ENCODE measurements at places on chromosomes 2 and 18.

DNA sequence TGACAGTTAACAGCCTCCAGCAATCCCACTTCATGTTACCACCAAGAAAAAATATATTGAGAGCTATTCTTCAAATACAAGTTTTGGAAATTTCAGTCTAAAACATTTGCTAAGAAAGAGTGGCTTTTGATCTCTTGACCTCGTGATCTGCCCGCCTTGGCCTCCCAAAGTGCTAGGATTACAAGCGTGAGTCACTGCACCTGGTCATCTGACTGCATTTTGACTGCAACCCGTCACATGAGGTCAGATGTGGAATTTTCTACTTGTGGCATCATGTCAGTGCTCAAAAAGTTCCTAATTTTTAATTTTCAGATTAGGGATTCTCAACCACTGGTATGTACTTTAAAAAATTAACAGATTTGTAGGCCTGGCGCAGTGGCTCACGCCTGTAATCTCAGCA is 9.1 kb upstream of the CLK1 start:
- H3K27ac ChIP-seq: no peak overlapping the region
- H3K36me3 ChIP-seq: peaks cover 24% of the 10 kb centered on the region
- no peak overlapping the region for H3K4me3 ChIP-seq
- no peaks in the 10 kb centered on the region for H3K4me1 ChIP-seq
- DNase-seq: no peak

DNA sequence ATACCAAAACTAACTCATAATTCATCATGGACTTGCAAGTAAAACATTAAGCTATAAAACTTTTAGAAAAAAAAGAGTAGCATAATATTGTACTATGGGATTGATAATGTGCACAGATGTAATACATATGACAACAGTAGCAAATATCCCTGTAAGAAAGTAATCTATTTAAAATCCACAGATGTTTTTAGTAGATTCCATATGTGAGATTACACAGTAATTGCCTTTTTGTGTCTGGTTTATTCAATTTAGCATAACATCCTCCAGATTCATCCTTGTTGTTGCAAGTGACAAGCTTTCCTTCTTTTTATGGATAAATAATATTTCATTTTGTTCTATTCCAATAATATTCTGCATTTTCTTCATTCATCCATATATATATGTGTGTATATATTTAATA is 278.2 kb upstream of the LRRTM4 start:
- H3K27me3 ChIP-seq: no peaks in the 10 kb centered on the region
- peak; percentile 9 for DNase-seq
- H3K4me1 ChIP-seq: no peaks in the 10 kb centered on the region

- peaks cover 8% of the 10 kb centered on the region for H3K4me1 ChIP-seq
- no peak for DNase-seq
- no peaks in the 10 kb centered on the region for H3K27me3 ChIP-seq
- no peak overlapping the region for H3K4me3 ChIP-seq
- peak overlapping the region; percentile 42 for H3K27ac ChIP-seq
- peaks cover 5% of the 10 kb centered on the region for H3K36me3 ChIP-seq
These were observed 21.7 kb downstream of the LBH start for GRCh38 chr2:30252723-30253701.

- H3K27me3 ChIP-seq: no peaks in the 10 kb centered on the region
- no peak for DNase-seq
- no peaks in the 10 kb centered on the region for H3K4me1 ChIP-seq
- no peak overlapping the region for H3K27ac ChIP-seq
- H3K36me3 ChIP-seq: peaks cover 18% of the 10 kb centered on the region
These were observed 50.1 kb downstream of the RNF144A start for GRCh38 chr2:6967301-6967700.

DNA sequence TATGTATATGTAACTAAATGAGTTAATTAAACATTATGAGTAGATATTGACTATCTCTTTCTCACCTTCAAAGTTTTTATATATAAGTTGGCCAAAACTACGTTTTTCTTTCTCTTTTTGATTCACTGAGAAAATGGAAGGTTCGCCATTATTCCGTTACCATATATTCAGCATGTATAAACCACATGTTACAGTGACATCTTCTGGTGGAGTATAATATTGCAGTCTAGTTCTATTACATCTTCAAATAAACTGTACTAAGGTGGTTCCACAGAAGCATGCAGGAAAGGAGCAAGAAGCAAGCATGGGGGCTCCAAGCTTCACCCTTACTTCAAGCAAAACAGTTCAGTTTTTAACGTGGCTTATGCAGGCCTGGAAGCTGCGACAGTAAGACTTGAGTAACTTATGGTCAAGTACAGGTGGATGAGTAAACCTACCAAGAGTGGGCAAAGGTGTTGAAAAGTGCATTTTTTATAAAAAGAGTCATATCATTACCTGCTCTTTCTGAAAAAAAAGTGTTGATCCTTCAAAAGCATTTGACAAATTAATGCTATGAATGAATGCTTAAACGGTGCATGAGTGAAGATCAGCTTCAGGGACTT is 129.8 kb upstream of the RAB6C start:
- H3K4me3 ChIP-seq: no peak overlapping the region
- no peaks in the 10 kb centered on the region for H3K4me1 ChIP-seq

GRCh38 chr18:2956056-2956455 is 56.9 kb downstream of the LPIN2 start:
- no peaks in the 10 kb centered on the region for H3K27me3 ChIP-seq
- H3K36me3 ChIP-seq: peaks cover 42% of the 10 kb centered on the region
- no peak overlapping the region for H3K4me3 ChIP-seq

- no peaks in the 10 kb centered on the region for H3K27me3 ChIP-seq
- DNase-seq: no peak
- no peaks in the 10 kb centered on the region for H3K4me1 ChIP-seq
These were observed 466.5 kb upstream of the ID2 start for GRCh38 chr2:8215159-8215863.

GRCh38 chr2:215218587-215219577 is 80.5 kb upstream of the ABCA12 start:
- no peaks in the 10 kb centered on the region for H3K4me1 ChIP-seq
- H3K27me3 ChIP-seq: no peaks in the 10 kb centered on the region
- H3K36me3 ChIP-seq: no peaks in the 10 kb centered on the region
- H3K4me3 ChIP-seq: no peak overlapping the region
- no peak overlapping the region for H3K27ac ChIP-seq
- no peak for DNase-seq

- no peak overlapping the region for H3K4me3 ChIP-seq
- H3K27ac ChIP-seq: no peak overlapping the region
- H3K36me3 ChIP-seq: peaks cover 3% of the 10 kb centered on the region
- DNase-seq: no peak
- H3K4me1 ChIP-seq: peaks cover 4% of the 10 kb centered on the region
These were observed 71.3 kb downstream of the PPP1R1C start for GRCh38 chr2:182057002-182057401.

DNA sequence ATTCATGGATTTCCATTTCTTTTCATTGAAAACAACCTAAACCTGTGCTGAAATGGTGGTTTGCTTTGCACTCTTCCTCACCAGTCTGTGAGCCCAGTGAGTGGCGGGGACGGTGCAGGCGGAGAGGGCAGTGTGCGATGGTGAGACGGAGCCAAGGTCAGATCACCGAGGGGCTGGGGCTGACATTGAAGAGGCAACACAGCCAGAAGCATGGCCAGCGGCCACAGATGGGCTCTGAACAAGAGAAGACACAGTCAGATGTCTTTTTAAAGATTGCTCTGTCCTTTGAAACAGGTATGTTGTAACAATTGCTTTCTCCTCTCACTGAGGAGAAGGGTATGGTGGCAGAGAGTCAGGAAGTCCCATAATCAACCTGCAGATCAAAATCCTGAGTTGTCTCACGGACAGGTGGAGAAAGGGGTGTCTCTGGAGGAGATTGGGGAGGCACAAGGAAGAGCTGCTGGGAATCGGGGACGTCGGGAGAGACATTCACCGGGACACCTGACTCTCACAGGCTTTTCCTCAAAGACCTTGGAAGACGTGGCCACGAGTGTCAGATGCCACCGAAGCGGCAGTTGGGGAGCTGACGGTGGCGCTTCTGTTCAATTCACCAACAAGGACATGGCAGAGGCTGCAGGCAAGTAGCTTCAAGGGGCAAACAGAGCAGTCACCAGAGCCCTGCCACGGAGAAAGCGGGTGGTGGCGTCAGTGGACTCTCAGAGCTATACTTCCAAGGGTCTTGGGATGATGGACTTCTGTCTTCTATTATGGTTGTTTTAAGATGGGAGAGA is 12.1 kb upstream of the ZNF516 start:
- H3K4me3 ChIP-seq: no peak overlapping the region
- peaks cover 8% of the 10 kb centered on the region for H3K27me3 ChIP-seq
- DNase-seq: no peak
- no peak overlapping the region for H3K27ac ChIP-seq
- no peaks in the 10 kb centered on the region for H3K36me3 ChIP-seq
- no peaks in the 10 kb centered on the region for H3K4me1 ChIP-seq

- no peaks in the 10 kb centered on the region for H3K36me3 ChIP-seq
- H3K27ac ChIP-seq: peak overlapping the region; percentile 82
- no peaks in the 10 kb centered on the region for H3K27me3 ChIP-seq
- peak; percentile 69 for DNase-seq
- peaks cover 21% of the 10 kb centered on the region for H3K4me1 ChIP-seq
These were observed 67.6 kb downstream of the KIAA2012 start for GRCh38 chr2:202140522-202141252.

- no peaks in the 10 kb centered on the region for H3K4me1 ChIP-seq
- no peaks in the 10 kb centered on the region for H3K27me3 ChIP-seq
- no peaks in the 10 kb centered on the region for H3K36me3 ChIP-seq
- H3K4me3 ChIP-seq: no peak overlapping the region
- no peak for DNase-seq
These were observed 115.2 kb downstream of the OSBPL6 start for GRCh38 chr2:178309541-178309940.

DNA sequence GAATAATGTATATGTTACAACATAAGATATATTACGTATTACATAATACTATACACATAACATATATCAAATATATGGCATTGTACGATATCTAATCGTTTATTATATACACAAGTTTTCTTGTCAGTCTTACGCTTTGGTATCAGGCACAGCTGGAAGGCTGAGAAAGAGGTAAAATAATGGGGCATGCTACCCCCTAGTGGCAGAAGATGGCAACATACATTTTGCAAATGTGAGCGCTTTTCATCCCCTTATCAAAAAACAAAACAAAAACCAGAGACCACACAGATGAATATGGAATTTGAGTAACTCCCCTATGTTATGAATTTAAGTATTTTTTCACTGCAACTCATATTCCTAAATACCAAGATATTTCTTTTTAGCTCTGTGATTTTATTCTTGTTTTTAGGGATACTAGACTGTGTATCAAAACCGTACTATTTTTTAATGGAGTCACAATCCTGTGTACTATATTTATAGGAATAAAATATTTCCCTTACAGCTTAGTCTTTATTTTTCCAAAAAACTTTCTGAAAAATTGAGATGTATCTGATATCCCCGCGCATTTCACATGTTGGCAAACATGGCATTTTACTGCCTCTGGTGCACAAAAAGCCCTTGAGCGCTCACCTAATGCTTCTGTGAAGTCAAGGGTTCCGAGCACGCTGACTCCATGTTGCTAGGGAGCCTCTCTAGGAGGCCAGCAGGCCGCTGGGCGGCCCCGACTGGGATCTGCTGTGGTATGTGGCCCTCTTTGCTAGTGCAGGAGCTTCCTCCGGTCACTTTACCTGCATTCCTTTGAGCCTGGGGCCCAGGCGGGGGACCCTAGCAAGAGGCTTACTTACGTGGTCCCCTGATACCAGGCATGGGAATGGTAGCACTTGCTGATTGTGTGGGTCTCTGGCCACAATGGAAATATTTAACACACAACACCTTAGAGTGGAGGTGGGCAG is 62.5 kb downstream of the SLC4A3 start:
- DNase-seq: peak; percentile 60
- H3K27ac ChIP-seq: no peak overlapping the region

- H3K4me3 ChIP-seq: no peak overlapping the region
- peak overlapping the region; percentile 86 for H3K27ac ChIP-seq
- DNase-seq: peak; percentile 19
- H3K4me1 ChIP-seq: peaks cover 5% of the 10 kb centered on the region
- H3K27me3 ChIP-seq: no peaks in the 10 kb centered on the region
These were observed 93.8 kb upstream of the REG3A start for GRCh38 chr2:79253243-79253774.

GRCh38 chr2:64943387-64944150 is 45.6 kb upstream of the SLC1A4 start:
- no peak overlapping the region for H3K4me3 ChIP-seq
- H3K36me3 ChIP-seq: no peaks in the 10 kb centered on the region

- H3K27me3 ChIP-seq: no peaks in the 10 kb centered on the region
- no peak overlapping the region for H3K4me3 ChIP-seq
- DNase-seq: no peak
- no peak overlapping the region for H3K27ac ChIP-seq
These were observed 149.9 kb downstream of the TMX3 start for GRCh38 chr18:68564961-68565360.

DNA sequence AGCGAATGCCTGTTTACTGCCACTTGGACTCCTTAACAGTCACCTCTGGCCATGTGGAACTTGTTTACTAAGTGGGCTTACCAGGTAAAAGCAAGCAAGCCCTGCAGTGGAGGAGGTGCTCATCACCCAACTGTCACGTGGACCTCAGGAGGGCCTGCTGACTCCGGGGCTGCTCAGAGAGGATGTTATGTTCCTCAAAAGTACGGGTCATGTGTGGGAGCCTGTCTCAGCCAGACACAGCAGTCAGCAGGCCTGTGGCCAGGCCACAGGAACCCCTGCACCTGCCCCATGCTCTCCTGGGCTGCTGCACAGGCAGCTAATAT is 36.2 kb downstream of the AMER3 start:
- H3K36me3 ChIP-seq: no peaks in the 10 kb centered on the region
- no peaks in the 10 kb centered on the region for H3K27me3 ChIP-seq
- no peak for DNase-seq

DNA sequence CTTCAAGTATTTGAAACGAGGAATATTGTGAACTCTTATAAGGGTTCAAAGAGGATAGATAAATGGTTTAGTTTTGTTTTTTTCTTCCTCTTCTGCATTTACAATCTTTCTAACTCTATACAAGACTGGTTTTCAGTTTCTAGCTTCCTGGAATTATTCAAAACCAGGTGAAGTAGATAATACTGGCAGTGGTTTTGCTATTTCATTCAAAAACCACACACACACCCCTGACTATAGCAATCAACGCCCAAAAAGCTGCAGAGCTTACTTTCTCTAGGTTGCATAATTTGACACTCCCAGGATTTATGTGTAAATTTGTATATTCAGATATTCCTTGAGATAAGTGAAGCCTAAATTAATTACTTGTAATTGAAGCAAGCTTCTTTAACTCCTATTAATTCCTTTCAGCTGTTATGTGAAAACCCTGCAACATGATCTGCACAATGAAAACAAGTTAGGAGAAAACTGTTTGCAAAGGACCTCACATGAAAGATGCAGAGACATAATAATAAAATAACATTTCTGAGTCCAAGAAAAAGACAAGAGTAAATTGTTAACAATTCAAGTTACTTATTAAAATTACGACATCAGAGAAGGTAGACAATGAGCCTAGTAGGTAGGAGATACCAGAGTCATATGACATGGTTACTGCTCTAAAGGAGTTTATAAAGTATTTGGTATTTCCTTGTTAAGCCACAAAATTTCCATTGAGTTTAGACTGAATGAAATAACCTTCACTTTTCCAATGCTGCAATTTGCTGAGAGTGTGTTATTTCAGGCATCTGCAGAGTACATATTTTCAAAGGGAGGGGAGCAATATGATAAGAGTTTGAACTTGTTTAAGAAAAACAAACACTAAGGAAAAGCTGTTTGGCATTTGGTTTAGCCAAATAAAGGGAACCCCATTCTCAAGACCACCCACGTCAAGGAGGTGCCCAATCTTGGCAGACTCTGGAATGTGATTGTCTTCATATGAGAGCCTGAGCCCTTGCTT is 1.6 kb upstream of the NFE2L2 start:
- no peaks in the 10 kb centered on the region for H3K36me3 ChIP-seq
- peak overlapping the region; percentile 93 for H3K4me3 ChIP-seq
- peaks cover 20% of the 10 kb centered on the region for H3K4me1 ChIP-seq
- no peaks in the 10 kb centered on the region for H3K27me3 ChIP-seq
- no peak for DNase-seq
